ENCODE measurements at places on chromosomes 6 and 20.

DNA sequence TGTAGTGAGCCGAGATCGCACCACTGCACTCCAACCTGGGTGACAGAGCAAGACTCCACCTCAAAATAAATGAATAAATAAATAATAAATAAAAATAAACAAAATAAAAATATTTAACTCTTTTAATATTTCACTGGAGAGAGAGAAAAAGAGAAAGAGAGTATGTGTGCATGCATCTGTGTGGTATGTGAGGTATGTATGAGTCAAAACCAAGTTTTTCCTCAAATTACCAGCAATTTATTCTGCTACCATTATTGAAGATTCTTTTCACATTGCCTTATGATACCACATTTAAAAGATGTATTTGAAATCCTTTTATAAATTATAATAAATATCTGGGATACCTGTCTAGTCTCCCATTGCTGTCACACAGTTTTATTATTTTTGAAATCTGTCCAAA lies 122.1 kb downstream of the CD164 start:
- no peak for DNase-seq

- peak; percentile 67 for DNase-seq
Observed at GRCh38 chr20:4814696-4815252, 93.1 kb downstream of the PRND start.

GRCh38 chr6:81722506-81723223 lies 29.8 kb downstream of the TENT5A start:
- DNase-seq: no peak

GRCh38 chr6:132391391-132392269 lies 9.6 kb downstream of the MOXD1 start:
- DNase-seq: no peak

- no peak for DNase-seq
Observed at GRCh38 chr6:148217051-148217450, 125.6 kb upstream of the SASH1 start.

DNA sequence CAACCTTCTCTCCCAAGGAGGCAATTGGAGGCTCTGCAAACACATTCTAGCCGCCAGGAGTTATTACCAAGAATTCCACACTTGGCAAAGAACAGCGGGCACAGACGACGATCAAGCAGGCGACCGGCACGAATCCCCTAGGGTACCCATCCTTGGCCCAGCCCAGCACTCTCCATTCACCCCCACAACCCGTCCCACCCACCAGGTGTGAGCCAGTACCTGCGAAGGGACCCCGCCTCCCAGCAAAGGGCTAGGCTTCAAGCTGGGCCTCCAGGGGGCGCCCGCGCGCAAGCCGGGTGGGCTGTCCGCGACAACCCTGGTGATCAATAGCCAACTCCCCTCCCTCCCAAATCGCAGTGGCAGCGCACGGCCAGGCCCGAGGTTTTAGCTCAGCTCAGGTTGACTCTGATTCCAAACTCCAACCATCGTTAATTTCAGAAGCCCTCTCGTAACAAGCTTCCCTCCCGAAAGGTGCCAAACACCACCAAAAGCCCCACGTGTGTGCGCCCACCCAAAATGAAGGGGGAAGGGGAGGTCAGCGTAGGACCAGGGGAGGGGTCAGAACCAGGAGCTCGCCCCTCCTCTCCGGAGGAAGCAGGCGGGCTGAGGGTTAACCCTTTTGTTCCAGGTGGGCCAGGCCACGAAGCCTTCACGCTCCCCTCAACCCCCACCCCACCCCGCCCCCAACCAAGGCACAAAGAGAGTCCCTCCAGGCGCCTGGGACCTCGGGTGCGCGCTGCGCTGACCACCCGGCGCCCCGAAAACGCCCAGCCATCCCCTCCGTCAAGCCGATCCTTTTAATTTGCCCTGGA lies 2.1 kb downstream of the SALL4 start:
- peak; percentile 4 for DNase-seq

- DNase-seq: peak; percentile 24
Observed at GRCh38 chr6:27138837-27139755, 108.4 kb upstream of the PRSS16 start.

- DNase-seq: no peak
Observed at GRCh38 chr6:152189736-152190135, 382.3 kb downstream of the ESR1 start.

GRCh38 chr20:53681352-53682212 lies 87.9 kb upstream of the ZNF217 start:
- no peak for DNase-seq

GRCh38 chr20:23244916-23245552 lies 105.6 kb upstream of the NXT1 start:
- no peak for DNase-seq

Measured in effector CD8-positive, alpha-beta T cell (primary cell).